NCI-H1694 (cell line): ENCODE measurements at places on chromosomes 6 and 20.
A peak's percentile ranks its signal among the peaks of the same experiment; 100 is the strongest.

GRCh38 chr6:143745166-143746133 lies 67.7 kb downstream of the PHACTR2 start:
- no peak for DNase-seq

GRCh38 chr20:49445176-49445575 lies 37.3 kb downstream of the KCNB1 start:
- no peak for DNase-seq

DNA sequence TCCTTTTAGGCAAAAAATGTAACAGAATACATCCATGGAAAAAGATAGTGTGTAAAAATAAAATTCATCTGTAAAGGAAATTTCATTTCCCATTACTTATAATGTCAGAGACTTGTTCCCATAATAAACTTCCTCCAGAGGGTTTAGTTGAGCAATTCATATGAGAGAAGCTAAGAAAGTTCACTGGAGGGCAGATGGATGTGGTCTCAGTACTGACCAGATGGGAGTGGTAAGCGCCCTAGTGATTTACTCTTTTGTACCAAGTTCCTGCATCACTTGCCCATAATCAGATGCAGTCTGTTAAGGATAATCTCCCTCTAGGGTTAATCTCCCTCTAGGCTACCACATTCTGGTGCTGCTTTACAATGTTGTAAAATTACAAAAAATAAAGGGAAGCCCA lies 61.7 kb downstream of the ESF1 start:
- no peak for DNase-seq

- DNase-seq: no peak
Measured at GRCh38 chr6:20472748-20473147, 61.5 kb upstream of the CDKAL1 start.

DNA sequence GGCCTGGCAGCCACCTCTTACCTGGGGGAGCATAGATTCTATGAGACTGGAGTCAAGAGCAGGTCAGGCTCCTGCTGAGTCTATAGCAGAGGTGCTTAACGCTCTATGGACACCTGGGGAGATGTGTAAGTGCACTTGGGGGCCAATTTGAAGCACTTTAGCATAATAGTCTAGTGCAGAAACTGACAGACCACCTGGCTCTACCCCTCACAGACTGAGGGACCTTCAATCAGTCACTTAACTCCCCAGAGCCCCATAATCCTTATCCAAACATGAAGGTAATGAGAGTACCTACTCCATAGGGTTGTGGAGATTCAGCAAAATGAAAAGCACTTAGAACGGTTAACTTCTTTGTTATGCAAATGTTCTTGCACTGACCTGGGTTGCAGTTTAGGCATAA lies 87.3 kb upstream of the SLC22A16 start:
- DNase-seq: no peak

- DNase-seq: peak; percentile 63
Measured at GRCh38 chr20:41692479-41693135, 74.4 kb upstream of the CHD6 start.

DNA sequence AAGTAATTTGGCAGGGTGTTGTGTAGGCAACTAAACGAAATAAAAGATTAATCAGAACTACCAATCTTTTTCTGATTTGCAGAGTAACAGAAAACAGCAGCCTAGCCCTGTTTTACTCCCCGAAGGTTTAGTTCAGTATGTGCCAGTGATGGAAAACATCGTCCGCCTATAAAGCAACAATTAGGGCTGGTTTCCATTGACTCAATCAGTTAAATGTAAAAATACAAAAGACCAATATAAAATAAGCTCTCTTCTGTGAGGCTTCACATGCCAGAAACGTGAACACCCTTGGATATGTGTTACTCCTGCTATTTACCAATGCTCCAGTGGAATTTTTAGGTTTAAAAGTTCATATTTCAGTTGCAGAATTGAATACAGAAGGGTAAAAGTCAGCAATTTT lies 210.5 kb upstream of the RSPO3 start:
- DNase-seq: no peak

DNA sequence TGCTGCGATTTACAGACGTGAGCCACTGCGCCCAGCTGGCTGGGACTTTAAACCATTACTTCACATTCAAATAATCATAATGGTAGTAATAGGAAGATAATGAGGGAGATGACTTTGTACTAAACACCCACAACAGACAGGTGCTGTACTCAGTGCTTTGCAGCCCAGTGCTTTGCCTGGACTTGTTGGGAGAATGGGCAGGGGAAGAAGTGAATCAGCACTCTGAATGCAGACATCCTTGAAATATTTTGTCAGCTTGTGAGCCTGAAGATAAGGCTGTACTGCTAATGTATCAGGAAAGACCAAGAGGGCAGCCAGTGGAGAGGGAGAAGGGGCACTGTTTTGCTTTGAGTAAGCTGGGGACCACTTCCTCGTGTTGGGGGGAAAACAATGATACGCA lies 17.4 kb downstream of the NKX2-2 start:
- DNase-seq: no peak
